ENCODE measurements at places on chromosomes 3 and 15.
A peak's percentile ranks its signal among the peaks of the same experiment; 100 is the strongest.

DNA sequence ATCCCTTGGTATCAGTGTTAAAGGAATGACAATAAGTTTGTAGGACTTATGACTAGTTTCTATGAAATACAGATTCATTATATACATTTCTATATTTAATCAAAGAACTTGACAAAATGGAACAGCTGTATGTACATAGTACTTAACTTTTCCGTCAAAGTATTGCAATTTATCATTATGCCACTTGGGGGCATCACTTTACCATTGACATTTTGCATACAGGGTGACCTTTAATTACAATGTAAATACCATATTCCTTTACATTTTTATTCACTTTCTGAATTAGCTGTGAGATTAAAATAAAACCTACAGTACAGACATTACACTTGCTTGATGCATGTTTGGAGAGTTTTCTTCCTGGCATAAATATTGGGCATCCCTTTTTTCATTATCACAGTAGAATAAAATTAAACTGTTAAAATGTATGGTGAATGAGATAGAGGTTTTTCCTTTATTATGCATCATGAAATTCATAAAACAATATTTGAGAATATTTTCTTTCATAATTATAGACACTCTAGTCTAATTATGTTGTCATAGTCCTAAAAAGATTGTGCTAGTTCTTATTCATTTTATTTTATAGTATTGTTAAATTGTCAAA lies 6.9 kb downstream of the NEK11 start:
- DNase-seq, result no peak

DNA sequence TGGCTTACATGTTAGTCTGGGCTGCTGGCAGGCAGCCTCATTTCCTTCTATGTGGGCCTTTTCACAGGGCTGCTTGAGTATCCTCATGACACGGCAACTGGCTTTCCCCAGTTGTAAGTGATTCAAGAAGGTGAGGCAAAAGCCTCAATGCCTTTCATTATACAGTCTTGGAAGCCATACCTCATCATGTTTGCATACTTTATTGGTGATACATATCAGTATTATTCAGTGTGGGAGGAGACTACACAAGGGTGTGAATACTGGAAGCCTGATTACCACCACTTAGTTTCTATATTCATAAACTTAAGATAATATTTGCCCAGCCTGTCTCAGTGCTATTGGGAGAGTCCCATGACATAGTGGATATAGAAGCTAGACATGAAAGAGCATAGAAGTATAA lies 346.8 kb downstream of the SOX2 start:
- DNase-seq, result no peak

DNA sequence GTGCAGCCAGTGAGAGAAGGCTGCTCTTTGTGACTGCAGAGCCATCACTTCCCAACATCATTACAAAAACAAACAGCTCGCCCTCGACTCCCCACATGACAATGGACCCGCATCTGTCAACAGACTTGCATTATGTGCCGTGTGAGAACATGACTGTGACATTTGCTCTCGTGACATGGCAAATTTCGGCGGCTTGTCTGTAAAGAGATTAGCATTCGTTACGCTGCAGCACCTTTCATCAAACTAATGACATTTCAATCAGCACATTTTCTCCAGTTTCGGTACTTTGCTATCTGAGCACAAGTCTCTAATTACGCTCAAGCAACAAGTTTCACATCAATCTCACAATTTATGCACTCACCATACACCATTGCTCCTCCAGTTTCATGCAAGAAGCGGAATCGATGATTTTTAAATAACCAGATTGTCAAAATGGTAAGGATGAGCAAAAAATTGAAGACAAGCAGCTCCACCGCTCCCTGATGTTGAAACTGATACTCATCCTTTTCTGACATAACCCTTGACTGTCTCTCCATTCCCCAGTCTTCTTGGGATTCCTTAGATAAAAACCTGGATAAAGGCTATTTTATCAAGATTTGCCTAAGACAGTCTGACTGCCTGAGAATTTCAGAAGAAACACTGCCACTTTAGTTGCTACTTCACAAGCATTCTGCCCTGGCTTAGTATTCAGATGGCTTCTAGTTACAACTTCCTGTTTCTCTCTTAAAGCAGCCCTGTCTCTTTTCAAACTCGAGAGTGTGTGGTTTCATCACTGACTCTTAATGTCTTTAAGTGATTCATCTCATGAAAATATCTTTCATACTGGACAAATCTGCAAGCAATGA lies at the start of gene SLC9A9:
Gene SLC9A9 (minus strand): TSS at position 682 of the 845 bp plus-strand sequence. CDS start 146 bp downstream, at position 536.
- no peak for DNase-seq

DNA sequence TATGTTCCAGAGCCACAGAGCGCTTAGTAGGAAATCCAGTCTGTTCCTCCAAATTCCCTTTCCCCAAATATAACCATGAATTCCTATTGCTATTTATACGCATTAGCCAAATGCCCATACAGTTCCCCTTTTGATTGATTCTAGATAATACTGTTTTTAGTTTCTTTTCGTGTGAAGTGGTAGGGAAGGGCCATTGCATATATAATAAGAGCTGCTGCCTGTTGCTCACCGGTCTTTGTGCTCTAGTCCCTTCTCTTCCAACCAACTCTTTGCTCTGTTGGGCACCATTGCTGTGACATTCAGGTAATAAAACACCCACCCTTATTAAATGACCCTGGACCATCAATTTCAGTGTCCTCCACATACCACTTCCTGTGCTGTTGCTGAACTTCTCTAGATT lies 379.9 kb upstream of the KCNMB2 start:
- DNase-seq, result no peak

- no peak for DNase-seq
Observed at GRCh38 chr3:157443905-157444796, 7.5 kb downstream of the PTX3 start.

GRCh38 chr15:73560501-73561117 lies 72.6 kb downstream of the NPTN start:
- no peak for DNase-seq

GRCh38 chr3:143565951-143566350 lies 282.3 kb downstream of the SLC9A9 start:
- DNase-seq, result no peak

DNA sequence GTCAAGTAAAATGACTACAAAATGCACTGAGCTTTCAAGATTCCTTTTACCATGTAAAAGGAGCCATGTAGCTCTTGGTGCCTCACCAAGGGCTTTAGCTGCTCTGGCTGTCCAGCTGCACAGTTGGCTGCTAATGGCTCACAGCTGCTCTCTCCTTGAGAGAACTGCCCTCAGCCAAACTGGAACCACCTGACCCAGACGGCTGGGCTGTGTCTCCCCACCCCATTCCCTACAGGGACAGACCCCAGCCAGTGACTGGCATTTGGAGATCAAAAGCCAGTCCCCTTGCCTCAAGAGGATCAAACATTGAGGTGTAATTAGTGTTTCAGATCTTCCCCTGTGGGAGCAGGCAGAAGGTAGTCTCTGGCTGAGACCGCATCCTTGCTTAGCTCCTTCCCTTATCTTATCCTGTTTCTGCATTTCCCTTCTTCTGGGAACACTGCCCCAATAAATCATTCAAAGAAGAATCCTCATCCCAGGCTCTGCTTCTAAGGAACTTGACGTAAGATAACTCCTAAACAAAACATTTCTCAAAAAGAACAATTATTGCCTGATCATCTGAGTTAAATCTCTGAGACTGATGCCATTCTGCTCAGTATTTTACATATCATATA lies 28.6 kb upstream of the UBE2E2 start:
- DNase-seq, result no peak

- peak; percentile 31 for DNase-seq
Observed at GRCh38 chr15:87623832-87624231, 632.7 kb downstream of the NTRK3 start.

- DNase-seq, result no peak
Observed at GRCh38 chr3:18288243-18288642, 136.9 kb downstream of the SATB1 start.

GRCh38 chr3:35200056-35200455 lies 439.3 kb upstream of the ARPP21 start:
- no peak for DNase-seq

DNA sequence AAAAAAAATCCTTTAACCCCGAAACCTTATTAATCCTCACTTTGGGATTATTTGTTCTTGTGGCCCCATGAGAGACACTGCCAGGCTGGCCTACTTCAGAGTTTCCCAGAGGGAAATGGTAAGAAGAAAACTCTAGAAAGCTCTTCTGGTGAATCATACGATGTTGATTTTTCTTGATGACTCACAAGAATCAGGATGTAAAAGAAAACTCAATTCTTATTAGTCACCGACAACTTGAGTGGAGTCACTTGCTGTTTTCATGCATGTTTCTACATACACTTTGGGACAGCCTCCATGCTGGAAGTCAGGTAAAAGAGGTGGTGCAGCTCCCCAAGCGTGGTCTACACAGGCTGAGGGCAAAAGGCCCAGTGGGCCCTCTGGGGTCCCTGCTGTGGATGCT lies 42.8 kb downstream of the MYO5C start:
- no peak for DNase-seq

DNA sequence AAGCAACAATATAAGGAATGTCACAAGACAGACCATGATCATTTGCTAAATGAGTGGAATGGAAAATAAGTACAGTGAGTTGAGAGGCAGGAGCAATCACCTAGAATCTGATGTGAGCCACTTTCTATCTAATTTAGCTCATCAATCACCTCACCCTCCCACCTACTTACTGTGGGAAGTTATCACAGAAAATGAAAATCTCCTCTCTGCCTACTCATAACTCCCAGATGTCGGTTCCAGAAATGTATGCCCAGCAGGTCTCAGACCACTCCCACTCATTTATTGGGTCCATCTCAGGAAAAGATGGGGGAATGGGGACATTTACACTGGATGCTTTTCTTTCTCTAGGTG lies 270.9 kb downstream of the FHIT start:
- DNase-seq, result no peak

DNA sequence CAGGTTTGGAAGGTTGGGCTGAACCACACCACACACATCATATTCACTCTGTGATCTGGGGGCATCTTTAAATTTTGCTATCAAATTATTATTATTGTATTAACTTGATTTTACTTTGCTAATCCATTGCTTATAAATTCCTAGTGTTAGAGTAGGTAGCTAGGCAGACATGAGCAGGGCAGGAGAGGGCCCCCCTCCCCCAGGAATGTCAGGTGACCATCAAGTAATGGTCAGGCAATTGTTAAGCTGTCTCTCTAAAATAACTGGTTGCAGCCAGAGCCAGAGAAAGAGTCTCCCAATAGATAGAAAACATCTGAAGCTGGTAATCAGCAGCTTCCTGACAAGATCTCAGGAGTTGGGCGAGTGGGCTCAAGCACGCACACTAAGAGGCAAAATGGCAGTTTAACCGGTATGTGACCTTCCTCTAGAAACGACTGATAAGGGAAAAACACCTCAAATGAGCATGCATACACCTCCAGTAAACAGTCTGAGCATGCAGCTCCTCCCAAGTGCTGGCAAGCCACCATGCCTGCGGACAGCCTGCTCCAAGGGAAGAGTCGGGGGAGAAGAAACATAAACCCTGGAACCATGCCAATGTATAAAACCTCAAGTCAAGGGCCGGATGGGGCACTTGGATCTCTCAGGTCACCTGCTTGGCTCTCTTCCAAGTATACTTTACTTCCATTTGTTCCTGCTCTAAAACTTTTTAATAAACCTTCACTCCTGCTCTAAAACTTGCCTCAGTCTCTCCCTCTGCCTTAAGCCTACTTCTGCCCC lies 3.1 kb upstream of the CXCR6 start:
- no peak for DNase-seq

DNA sequence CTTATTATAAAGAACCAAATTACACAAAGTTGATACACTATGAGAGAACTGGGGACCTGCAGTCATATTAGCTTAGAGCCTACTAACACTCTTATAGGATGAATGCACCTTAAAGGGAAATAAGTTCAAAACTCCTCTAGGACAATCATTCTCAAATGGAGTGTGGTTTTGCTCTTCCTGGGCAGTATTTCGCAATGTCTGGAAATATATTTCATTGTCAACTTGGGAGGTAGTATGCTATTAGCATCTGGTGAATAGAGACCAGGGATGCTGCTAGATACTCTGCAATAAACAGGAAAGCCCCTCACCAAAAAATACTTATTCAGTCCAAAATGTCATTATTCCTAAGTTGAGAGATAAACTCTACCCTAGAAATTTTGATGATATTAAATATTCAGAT lies 451.4 kb upstream of the ARPP21 start:
- DNase-seq, result no peak

Data from iPS DF 6.9 (cell line).